ENCODE measurements at places on chromosomes 6 and 20.

GRCh38 chr6:169568314-169569087 is 133.3 kb downstream of the WDR27 start:
- DNase-seq: no peak

DNA sequence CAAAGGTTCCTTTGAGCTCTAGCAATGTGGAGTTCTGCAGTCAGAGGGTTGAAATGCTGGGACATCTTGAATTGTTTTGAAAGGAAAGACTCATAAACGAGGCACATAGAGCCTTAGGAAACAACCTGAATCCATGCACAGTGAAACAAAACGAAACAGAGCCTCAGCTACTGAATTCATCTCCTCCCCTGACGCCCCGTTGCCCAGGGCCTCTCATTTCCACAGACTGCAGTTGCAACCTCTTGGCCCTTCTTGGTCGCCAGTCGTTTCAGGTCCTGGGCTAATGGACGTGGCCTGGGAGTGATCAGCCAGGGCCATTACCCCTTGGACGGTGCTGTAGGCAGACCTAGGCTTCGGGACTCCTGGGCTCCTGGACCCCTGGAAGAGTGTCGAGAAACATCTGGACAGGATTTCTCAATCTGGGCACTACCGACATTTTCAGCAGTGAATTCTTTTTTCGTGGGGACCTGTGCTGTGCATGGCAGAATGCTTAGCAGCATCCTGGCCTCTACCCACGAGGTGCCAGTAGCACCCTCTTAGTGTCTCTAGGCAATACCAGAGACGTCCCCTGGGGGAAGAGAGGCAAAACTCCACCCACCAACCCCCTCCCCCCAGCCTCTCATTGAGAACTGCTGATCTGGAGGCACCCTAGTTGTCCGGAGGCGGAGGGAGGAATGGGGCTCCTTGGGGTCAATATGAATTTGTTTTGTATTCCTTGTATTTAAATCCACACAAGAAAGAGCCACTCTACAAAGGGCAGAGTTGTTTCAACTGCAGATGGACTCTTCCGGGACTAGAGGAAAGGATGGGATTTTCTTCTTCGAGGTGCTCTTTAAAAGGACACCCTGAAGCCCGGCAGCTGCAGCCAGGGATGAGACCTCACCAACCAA is 50.2 kb downstream of the TMEM242 start:
- no peak for DNase-seq

DNA sequence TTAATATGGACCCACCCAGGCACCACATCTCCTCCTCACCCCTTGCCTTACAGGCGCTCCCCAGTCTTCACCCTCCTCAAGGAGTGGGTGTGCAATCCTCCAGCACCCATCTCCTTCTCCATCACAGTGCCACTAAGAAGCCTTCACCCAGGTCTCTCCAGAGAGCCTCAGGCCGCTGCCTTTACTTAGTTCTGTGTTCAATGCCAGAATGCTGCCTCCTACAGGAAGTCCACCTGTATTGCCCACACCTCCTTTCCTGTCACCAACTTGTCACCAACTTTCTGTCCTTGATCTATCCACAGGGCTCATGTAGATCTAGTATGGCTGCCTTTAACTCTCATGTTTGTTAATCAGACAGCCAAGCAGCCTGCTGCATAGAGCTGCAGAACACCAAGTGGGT is 586 bp upstream of the LST1 start:
- no peak for DNase-seq

DNA sequence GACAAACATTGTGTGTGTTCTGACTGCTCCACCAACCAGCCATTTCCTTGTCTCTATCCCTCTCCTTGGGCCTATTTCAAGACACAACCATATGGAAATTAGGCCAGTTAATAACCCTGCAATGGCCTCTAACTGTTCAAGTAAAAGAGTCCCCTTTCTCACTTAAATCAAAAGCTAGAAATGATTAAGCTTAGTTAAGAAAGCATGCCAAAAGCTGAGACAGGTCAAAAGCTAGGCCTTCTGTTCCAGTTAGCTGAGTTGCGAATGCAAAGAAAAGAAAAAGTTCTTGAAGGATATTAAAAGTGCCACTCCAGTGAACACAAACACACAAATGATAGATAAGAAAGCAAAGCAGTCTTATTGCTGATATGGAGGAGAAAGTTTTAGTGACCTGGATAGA is 22.5 kb downstream of the SERINC1 start:
- no peak for DNase-seq

DNA sequence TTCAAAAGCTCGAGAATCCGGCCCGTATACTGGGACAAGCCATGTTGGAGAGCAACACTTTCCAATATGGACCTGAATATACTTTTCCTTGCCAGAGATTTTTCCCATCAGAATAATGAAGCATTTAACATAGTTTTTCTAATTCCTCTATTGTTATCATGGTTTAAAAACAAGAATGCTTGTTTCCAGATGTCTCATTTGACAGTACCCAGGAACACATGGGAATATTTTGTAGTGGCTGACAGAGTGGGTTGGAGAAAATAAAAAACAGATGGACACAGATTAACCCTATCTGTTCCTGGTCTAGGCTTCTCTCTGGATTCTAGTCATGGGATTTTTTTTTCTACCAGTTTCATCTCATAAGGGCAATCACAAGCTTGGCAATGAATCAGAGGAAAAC is 164.8 kb upstream of the CEP162 start:
- DNase-seq: no peak

DNA sequence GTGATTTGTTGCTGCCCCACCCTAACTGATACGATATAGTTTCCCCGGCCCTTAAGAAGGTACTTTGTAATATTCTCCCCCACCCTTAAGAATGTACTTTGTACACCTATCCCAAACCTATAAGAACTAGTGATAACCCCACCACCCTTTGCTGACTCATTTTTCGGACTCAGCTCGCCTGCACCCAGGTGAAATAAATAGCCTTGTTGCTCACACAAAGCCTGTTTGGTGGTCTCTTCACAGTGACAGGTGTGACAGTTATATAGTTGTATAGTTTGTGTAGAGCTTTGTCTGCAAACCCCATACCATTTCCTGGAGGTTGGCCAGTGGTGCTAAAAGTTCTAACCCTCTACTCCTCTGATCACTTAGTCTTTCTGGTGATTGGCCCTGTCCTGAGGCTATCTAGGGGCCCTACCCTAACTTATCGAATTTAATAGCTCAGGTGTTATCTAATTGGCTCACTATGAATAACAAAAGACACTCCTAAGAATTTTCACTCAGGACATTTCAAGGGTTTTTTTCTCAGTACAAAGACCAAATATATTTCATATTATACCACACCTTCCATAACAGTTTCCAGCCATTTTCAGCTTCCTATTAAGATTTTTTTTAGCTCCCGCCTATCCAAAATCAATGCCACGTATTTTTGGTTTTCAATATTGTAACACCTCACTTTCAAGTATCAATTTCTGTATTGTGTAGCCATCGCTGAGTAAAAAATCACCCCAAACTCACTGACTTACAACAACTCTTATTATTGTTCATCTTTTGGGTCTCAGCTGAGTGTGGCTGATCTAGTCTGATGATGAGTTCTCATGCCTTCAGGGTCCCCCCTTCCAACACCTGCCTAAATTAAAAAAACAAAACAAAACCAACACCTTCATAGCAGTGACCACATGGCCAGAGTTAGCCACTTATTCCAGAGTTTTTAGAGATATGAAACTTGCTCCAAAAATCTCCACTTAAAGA is 9.8 kb upstream of the BTN1A1 start:
- DNase-seq: no peak

- no peak for DNase-seq
These were observed 148.0 kb downstream of the LRFN2 start for GRCh38 chr6:40439026-40439800.

GRCh38 chr20:18197382-18198070 is 59.9 kb downstream of the KAT14 start:
- DNase-seq: no peak

- DNase-seq: no peak
These were observed 973.6 kb downstream of the EYS start for GRCh38 chr6:64733433-64733832.

DNA sequence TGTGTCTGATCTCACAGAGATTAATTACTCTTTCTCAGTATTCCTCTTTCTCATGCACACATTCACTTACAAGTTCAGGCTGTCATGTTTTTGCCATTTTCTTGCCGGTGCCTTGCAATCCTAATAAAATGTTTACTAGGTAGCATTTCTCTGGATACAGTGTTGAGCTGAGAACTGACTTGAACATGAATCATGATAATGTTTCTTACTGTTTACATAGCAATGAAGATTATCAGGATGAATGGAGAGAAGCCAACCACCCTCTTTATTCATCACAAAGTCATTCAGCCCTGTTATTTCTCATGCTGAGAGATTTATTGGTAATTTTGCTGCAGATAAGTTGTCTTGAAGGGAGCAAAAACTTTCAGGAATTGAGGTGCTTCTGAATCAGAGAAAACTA is 185.5 kb upstream of the ECI2 start:
- DNase-seq: no peak

DNA sequence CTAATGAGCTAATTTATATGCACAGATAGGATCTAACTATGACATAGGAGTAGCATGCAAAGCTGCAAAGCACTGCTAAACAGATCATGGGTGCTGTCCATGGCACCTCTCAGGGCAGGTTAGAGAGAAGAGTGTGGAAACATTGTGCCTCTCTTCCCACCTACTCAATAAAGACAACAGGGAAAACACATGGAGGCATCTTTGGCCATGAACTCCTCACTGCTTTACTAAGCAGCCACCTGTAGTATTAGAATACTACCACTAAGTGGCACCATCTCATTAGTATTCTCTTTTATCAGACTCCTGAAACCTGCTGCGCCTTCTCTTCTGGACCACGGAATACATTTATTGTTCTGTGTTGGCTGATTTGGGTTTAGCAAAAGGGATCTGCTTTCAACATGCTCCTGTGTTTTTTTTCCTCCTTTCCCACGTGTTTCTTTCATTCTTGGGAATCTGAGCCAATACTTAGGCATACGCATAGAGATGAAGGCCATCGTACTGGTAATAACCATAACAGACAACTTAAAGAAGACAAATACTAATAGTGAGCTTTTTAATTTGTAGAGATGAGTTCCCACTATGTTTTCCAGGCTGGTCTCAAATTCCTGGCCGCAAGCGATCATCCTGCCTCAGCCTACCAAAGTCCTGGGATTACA is 9.4 kb upstream of the HDDC2 start:
- DNase-seq: peak; percentile 63

GRCh38 chr20:37319151-37319671 is 26.7 kb upstream of the SRC start:
- DNase-seq: no peak

- no peak for DNase-seq
These were observed 74.0 kb upstream of the SNX9 start for GRCh38 chr6:157748839-157749571.

DNA sequence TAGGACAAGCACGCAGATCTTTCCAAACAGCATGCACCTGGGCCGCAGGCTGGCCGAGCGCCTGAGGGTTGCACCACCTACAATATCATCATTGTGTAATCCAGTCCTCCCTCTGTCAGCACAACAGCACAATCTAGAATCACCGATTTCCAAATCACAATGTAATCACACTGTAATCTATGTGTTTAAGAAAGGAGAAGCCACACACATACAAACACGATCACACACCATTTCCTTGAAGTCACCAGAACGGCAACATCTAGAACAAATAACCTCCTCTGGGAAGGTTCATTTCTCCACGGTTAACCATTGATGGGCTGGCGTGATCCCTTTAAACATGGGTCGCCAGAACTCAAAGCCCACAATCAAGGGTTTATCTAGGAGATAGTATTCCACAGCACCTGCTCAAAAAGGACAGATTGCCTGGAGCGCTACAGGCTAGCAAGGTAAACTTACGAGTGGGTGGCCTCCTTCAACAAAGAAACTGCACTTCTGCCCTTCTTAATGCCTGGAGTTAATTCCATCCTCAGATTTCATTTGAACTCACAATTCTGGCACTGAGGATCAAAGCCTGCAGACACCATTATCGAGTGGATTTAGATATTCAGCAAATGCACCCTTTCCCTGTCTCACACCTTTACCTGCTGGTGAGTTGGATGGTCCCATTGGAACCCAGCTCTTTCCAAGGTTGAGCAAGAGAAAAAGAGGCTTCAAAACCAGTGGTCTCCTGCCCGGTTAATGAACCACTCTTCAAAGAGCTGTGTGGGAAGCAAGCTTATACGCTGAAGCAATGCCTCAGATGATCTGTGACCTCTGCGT is 83.8 kb upstream of the FOXQ1 start:
- no peak for DNase-seq

DNA sequence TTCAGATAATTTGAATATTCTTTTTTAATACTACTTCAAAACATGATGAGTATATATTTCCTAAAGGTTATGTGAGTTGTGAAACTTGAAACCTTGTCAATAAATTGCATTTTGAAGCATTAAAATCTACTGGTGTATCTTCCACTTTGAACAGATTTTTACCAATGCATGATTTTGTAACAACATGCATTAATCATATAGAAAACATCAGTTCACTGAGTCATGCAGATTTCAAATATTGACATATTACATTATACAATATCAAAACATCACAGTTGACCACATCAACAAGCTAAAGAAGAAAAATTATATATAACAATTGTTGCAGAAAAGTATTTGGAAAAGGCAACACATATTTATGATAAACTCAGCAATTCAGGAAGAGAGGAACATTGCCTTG is 158.1 kb downstream of the WDR27 start:
- no peak for DNase-seq

GRCh38 chr6:168171673-168172353 is 92.8 kb upstream of the FRMD1 start:
- no peak for DNase-seq

DNA sequence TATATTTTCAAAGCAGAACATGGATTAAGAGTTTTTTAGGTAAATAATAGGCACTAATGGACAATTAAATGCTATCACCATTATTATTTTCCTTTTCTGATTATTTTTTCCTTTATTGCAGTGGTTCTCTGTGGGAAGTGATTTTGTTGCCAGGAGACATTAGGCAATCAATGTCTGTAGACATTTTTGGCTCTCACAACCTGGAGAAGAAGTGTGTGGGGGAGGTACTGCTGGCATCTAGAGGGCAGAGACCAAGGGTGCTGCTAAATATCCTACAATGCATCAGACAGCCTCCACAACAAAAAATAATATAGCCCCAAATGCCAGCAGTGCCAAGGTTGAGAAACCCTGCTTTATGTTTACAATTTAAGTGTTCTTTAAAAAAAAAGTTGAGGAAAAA is 8.3 kb downstream of the IFNGR1 start:
- no peak for DNase-seq

- DNase-seq: no peak
These were observed 104.0 kb downstream of the MKKS start for GRCh38 chr20:10330071-10330470.

- DNase-seq: peak; percentile 7
These were observed 114.3 kb upstream of the SYNCRIP start for GRCh38 chr6:85756982-85757381.

DNA sequence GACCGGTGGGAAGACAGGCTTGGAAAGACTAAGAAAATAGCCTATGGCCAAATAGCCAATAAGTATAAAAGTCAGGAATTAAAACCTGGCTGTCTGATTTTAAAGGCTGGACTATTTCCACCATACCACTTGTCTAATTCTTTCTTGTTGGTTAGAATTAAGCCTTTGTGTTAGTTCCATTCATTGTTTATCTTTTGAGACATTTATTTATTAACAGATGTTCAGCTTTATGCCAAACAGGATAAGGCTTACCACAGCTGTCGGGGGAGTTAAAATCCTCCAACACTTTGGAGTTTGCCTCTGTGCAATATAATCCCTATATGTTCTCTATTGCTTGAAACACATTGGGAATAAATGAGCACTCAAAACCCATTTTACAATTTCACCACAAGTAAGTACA is 208.3 kb downstream of the TMEM200A start:
- DNase-seq: peak; percentile 9

GRCh38 chr6:163310096-163310972 is 104.2 kb upstream of the QKI start:
- DNase-seq: no peak
